NCI-H1105 treated with DMSO at 0.1 percent for 48 hours (cell line): ENCODE measurements at places on chromosomes 7 and 10.

DNA sequence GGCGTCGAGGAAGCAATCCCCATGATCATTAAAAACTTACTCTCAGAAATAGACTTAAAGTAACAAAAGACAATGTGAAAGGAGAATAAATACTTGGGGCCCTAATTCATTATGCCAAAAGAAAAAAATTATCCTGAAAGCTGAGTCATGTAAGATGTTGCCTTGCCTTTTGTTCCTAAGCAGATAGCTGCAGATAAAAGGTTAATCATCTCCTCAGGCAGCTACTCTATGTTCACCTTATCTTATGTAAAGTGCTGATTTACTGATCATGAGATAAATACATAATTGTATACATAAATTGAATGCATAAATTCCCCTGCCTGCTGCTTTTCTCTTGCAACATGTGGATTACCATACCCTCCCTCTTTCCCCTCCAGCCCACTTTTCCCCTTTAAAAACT is 28.1 kb upstream of the CREB3L2 start:
- DNase-seq, result no peak

DNA sequence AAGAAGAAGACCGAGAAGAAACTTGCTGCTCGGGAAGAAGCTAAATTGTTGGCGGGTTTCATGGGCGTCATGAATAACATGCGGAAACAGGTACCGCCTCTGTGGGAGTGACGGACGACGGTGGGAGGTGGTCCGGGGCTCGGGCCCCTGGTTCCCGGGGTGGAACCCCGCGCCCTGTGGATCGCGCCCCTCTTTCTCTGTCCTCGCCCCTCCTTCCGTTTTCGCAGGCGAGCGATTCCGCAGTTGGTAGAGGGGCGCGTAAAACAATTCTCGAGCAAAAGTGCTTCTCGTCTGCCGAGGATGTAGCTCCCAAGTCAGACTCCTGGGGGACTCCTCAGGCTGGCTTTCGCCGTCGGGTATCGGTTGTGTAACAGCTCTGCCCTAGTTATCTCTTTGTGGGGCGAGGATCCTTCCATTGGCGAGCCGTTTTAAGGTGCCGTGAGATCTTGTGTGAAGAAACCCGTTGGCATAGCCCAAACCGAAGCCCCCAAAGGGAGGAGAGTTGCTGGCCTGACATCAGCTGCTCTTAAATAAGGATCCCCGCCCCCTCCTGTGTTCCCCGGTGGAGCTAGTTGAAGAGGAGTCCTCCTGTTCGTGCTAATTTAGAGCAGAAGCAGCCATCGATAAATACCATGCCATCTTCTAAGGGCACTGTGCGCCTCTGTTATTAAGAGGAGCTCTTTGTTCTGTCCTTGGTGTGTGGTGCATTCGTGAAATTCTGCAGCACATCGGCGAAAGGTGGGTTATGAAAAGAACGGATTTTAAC is 655 bp downstream of the KLHL7 start:
- DNase-seq, result peak; percentile 72

DNA sequence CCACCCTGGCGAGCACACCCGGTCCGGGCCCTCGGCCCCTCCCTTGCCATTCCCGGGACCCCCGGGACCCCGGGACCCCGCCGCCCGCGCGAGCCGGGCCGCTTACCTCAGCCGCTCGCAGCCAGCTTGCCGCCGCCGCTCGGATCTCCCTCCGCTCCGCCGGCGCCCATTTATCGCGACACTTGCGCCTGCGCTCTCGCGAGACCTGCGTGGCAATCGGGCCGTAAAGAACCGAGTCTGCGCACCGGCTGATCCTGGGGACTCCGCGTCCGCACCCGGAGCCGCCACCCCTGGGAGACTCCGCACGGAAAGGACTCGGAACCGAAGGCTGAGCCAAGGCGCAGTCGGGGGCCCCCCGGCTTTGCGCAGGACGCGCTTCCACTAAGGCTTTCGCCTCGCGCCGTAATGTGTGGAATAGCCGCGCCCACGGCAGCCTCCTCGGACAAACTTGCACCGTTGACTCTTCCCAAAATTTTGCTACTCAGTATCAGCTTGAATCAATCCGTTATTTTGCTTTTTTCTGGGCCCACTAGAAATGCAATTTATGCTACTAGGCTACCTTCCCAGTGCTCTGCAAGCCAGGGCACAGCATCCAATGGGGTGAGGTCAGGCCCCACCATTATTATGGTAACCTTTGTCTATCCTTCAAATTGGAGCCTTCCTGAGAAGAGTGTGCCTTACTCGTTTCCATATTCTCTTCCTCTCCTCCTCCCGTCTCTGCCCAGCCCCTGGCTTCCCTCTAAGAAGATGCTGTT is at the start of gene MAD1L1:
Gene MAD1L1, minus strand, starts transcription at position 180 of the 755 bp plus-strand sequence. CDS start 2,812 bp downstream, outside the sequence.
- peak; percentile 84 for DNase-seq

DNA sequence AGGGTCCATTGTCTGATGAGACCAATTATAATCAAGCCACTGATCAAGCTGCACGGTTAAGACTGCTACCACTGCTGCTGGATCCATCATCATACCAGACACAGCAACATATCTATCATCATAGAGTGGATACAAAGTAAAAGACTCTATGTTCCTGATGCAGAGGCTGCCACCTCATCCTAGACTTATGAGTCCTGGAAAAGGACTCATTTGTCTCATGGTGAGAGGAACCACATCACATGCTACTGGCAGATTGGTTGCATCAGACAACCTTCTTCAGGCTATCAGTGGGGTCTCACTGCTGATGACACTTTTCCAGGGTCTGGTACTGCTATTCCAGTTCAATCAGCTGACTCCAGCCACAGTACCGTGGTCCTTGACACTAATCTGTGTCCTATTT is 79.0 kb downstream of the ABI1 start:
- DNase-seq, result no peak

GRCh38 chr10:13347043-13347499 is 1.0 kb downstream of the SEPHS1 start:
- DNase-seq, result no peak

GRCh38 chr10:8437896-8438295 is 383.4 kb downstream of the GATA3 start:
- no peak for DNase-seq

GRCh38 chr10:60662917-60663614 is 115.2 kb upstream of the CDK1 start:
- DNase-seq, result no peak

GRCh38 chr10:36224431-36224985 is 582.4 kb upstream of the FZD8 start:
- DNase-seq, result no peak

- no peak for DNase-seq
These were observed 3.8 kb downstream of the LDB3 start for GRCh38 chr10:86671985-86672710.

DNA sequence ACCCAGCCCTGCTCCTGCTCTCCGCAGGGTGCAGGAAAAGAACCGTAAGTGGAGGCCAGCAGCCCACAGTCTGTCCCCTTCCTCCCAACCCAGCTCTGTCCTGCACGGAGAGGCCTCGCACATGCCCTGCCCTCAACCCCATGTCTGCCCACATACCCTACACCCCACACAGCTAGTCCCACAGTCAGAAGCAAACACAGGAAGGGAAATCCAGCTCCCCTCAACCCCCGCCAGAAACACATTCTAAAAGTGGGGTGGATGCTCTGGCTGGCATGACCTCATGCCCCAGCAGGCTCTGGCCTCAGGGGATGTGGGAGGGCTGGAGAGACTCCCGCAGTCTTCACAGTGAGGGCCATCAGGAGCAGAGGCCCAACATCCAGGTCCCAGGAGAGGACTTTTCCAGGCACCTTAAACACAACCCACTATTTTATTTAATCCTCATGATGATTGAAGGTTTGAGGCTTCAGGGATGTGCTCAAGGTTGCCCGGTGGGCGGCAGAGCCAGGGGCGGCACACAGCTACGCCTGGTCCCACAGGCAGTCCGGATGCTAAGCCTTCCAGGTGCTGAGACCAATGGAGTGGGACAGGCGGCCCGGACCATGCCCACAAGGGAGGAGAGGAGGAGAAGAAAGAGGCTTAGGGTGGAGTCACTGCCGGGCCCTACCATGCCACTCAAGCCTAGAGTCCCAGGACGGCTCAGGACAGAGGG is 29.9 kb downstream of the CALML5 start:
- no peak for DNase-seq

- DNase-seq, result no peak
These were observed 11.7 kb upstream of the CALML3 start for GRCh38 chr10:5512881-5513612.

- no peak for DNase-seq
These were observed 63.5 kb downstream of the AFAP1L2 start for GRCh38 chr10:114340816-114341215.

DNA sequence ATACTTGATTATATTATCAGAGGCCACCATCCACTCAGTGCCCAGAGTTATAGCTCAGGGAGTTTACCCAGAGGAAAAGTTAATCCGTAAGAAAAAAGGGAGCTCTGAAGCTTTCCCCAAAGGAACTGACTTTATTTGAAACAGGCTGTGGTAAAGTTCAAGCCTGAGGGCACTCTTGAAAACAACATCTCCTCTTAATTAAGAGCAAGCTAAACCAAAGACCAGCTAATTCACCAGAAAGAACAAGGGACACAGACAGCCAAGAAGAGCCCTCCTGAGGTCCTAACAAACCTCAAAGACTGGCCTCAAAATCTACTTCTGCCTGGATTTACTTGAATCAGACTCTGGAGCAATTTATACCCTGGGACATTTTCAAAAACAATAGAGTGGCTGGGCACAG is 159.6 kb upstream of the CHST15 start:
- DNase-seq, result no peak

- DNase-seq, result no peak
These were observed 33.1 kb downstream of the NAPEPLD start for GRCh38 chr7:103115771-103116170.

DNA sequence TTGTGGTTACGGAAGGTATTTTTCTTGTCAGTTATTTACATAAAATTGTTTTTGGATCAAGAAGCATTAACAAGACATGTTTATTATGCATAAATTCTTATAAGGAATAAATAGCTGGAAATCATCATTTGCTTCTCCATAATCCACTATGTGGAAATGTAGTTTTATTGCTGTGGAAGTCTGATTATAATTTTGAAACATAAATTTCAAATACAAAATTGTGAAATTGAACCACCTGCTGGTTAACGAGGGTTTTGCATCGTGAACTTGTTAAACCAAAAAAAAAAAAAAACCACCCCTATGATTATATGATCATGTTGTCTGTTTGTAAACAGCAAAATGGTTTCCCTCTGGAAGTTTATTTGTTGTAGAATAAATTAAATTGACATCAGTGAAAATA is 25.9 kb downstream of the ABRAXAS2 start:
- DNase-seq, result no peak

DNA sequence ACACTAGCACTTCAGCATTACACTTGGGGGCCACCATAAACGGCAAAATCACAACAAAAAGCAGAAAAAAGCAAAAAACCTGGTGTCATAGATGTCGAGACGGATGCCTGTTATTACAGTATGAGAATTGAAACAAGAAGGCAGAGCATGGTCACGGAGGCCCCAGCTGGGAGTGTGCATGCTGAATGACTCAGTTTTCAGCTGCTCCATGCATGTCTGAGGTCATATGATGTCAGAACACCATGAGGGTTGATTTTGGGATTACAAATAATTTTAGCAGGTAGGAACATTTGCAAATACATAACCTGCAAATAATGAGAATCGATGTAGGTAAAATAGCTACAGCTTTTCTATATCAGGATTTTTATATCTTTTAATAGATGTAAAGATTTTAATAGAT is 19.1 kb downstream of the ZMYND11 start:
- DNase-seq, result no peak

DNA sequence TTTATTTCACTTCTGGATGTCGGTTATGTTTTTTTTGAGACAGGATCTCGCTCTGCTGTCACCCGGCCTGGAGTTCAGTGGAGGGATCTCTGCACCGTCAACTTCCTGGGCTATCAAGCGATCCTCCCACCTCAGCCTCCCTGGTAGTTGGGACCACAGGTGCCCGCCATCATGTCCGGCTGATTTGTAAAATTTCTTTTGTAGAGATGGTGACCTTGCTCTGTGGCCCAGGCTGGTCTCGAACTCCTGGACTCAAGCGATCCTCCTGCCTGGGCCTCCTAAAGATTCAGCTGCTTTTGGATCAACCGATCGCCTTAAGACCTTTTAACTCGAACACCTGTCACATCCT is 606 bp upstream of the RABGEF1 start:
- DNase-seq, result no peak

DNA sequence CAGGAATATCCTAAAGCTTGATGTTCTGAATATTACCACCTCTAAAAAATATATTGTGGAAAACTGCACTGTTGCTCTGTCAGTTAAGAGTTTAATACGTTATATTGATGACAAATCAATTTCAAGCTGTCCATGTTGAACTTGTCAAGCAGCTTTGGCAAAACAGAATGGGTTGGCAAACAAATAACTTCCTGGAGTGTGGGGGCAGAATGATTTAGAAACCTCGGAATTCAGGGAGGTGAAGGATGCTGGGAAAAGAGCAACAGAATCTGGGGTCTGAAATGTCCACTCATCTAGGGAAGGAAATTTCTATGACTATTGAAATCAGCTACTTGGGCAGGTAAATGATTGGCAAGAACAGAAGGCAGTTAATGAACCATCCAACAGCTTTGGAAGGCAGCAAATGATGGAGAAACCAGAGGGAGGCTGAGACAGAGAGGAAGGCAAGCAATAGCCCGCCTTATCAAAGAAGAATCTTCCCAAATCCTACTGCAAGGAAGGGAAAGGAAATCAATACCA is 95.1 kb upstream of the PALS2 start:
- DNase-seq, result no peak

- DNase-seq, result no peak
These were observed 125.6 kb downstream of the CYP26A1 start for GRCh38 chr10:93199191-93199751.

DNA sequence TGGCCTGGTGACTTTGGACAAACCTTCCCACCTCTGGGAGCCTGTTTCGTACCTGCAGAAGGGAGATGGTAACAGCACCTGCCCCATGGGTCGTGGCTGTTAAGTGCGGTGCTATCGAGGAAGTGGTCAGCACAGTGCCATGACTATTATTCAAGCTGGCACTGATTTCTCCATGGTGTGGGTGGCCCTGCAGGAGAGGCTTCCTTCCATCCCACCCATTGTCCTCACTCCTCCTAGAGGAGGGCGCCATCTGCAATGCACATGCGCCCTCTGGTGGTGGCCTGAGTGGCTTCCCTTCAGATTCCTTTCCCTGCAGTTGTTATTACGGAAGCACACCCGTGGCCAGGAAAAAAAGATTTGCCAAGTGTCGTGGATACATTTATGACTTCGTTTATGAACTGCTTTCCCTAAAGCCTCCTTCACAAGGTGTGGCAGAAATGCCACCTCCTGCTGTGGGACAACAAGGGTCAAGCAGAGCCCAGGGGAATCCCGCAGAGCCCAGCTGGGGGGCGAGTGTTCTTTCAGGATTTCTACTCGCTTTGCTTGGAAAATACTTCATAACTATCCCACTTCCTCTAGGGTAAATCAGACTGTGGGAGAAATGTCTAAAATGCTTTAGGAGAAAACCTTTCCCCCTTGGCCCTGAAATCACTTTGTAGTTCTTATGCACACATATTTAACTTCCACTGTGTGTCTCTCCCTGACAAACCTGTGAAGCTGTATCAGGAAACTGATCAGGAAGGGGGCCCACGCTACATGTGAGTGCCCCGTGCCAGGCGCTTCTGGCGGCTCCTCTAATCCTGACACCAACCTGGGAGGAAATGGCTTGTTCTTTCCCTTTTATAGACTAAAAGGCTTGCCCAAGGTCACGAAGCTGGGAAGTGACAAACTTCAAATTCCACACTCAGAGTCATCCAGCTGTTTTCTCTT is 98.0 kb upstream of the ANLN start:
- peak; percentile 64 for DNase-seq

- DNase-seq, result no peak
These were observed 16.6 kb upstream of the RET start for GRCh38 chr10:43060291-43060690.
